ENCODE measurements at places on chromosomes 2 and 18.

GRCh38 chr2:74834792-74835755 is 1.1 kb downstream of the HK2 start:
- DNase-seq = peak; percentile 89

GRCh38 chr18:42976869-42977590 is 138.5 kb downstream of the RIT2 start:
- DNase-seq = no peak

GRCh38 chr2:140650825-140651224 is 1480.0 kb downstream of the LRP1B start:
- no peak for DNase-seq

GRCh38 chr2:137020452-137021196 is 255.3 kb downstream of the THSD7B start:
- no peak for DNase-seq

DNA sequence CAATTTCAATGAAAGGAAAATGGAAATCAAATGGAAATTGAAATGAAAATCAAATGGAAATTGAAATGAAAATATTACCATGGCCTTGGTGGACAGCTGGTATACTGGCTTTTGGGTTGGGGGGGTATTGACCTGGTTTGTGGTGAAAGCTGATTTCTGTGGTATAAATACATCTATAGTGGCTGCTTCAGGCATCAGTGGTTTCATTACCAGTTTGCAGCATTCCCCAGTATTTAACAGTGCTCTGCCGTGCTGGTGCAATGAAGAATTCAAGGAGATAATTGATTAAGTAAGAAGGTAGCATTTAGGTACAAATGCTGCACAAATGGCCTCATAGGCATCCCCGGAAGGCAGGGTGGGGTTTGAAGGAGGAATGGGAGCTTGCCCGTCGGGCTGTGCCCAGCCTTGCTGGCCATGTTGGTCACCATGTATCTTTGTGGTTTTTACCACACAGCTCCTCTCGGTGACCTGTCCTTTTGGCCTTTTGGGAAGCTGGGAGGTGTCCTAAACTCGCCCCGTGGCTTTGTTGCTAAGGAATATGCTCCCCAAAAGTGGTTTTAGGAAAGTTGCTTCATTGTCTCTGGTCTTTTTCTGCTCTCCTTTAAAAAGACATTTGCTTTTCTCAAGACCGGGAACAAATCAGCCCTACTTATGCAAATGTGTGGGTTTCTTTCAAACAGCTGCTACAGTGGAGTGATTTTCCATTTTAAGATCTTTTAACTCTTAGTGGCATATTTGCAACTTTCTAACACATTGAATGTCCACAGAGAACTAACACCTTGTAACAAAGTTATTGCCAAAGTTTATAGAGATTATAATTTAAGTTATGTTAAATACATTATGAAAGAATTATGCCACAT is 28.6 kb downstream of the SNTG2 start:
- no peak for DNase-seq

GRCh38 chr18:77124452-77124922 is 8.1 kb downstream of the MBP start:
- DNase-seq = no peak

- no peak for DNase-seq
These were observed 13.5 kb upstream of the IL1RL1 start for GRCh38 chr2:102297891-102298290.
